Epithelial cell of proximal tubule (primary cell): ENCODE measurements at places on chromosomes 5 and 9. TPM values are rescaled to one million over a fixed set of nuclear protein-coding genes. Genes with fewer than 3 reads are reported as not detected.

- no peak for DNase-seq
Measured at GRCh38 chr5:103648086-103648485, 85.5 kb upstream of the NUDT12 start.

Gene THG1L
- 10.7 and 19.3 TPM in 2 replicates for total RNA-seq

DNA sequence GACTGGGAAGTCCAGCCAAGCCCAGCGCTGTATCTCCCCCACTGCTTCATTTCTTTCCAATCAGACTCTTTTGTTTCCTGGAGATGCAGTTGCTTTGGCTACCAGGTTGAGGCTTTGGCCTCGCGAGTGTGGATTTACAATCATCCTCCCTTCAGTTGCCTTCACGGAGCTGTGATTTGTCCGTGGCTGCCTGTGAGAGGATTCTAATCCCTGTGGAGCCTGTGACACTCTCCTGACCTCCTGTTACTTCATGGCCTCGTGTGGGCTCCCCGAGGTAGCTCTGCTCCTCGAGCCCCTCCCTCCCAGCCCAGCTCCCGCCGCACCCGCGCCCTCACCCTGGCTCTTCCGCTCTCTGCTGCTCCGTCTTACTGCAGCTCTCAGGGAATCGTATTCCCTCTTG lies 107.2 kb upstream of the STC2 start:
- no peak for DNase-seq

- no peak for DNase-seq
Measured at GRCh38 chr9:105238302-105238701, 6.1 kb upstream of the SLC44A1 start.

Gene TAF11L10
- total RNA-seq: not detected in 2 replicates

GRCh38 chr5:16791904-16792597 lies 144.0 kb downstream of the MYO10 start:
- DNase-seq: no peak

- DNase-seq: no peak
Measured at GRCh38 chr9:136025481-136025880, 64.3 kb upstream of the UBAC1 start.

Gene LECT2
- total RNA-seq: not detected in 2 replicates
